Lung (tissue), 17 donors: ENCODE measurements at places on chromosomes 2 and 18.

GRCh38 chr2:241550616-241551580 is 7.6 kb upstream of the BOK start:
- no peak for DNase-seq

- no peak for DNase-seq
Observed at GRCh38 chr2:49154140-49154539, at the start of gene FSHR. Gene FSHR (minus strand): TSS chr2:49154515. CDS start chr2:49154417, 98 bp downstream.

- peak; percentile 47 for DNase-seq
Observed at GRCh38 chr2:67234440-67234839, 162.7 kb upstream of the ETAA1 start.

GRCh38 chr18:6219116-6219717 is 195.5 kb downstream of the L3MBTL4 start:
- DNase-seq: peak; percentile 73

DNA sequence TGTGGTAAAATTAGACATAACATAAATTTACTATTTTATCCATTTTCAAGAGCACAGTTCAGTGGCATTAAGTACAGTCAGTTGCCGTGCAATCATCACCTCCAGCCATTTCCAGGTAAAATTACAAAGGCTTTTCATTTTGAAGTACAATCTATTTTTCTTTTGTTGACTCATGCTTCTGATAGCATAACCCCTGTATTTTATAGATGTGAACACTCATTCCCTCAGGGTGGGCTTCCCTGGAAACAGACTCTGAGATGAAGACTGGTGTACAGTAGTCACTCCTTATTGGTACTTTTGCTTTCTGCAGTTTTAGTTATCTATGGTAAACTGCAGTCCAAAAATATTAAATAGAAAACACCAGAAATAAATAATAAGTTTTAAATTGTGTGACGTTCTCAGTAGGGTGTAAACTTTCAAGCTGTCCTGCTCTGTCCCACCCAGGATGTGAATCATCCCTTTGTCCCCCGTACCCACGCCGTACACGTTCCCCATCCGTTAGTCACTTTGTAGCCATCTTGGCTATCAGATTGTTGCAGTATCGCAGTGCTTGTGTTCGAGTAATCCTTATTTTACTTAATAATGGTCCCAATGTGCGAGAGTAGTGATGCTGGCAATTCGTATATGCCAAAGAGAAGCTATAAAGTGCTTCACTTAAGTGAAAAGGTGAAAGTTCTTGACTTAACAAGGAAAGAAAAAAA is 41.1 kb upstream of the NAB1 start:
- no peak for DNase-seq

DNA sequence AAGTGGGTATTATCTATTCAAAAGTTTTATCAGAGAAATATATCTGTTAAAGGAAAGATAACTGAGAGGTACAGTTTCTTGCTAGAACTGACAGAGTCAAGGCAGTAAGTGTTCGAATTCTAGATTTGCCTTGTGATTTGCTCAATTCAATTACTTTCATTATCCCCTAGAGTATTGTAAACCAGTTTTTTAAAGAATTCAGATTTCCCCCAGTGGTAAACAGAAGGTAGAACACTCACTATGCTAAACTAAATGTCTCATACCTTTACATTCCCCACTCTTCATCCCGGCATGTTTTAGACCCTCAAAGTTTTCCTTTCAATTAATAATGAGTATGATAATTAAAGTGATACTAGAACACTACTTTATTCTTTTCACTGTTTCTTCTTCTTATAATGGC is 28.6 kb downstream of the TTC21B start:
- DNase-seq: no peak

DNA sequence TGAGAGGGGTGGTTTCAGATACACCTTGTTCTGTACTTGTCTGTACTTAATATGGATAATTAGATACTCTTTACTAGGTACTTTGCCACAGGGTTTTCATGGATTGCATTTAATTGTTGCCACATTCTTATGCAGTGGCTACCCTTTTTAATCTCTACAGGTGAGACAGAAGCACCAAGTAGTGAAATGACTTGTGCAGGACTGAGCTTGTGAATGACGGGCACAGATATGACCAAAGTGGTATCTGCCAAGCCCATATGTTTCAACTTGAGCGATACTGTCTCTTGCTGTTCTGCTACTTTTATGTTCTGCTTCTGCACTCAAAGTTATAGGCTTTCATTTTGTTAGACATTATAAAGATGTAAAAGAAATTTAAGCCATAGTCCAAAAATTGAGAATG is 288.2 kb downstream of the ARHGAP15 start:
- DNase-seq: no peak
